Kidney capillary endothelial cell (primary cell): ENCODE measurements at places on chromosomes 2 and 18.

GRCh38 chr2:224671731-224672130 lies 44.4 kb downstream of the CCDC195 start:
- DNase-seq, result no peak

DNA sequence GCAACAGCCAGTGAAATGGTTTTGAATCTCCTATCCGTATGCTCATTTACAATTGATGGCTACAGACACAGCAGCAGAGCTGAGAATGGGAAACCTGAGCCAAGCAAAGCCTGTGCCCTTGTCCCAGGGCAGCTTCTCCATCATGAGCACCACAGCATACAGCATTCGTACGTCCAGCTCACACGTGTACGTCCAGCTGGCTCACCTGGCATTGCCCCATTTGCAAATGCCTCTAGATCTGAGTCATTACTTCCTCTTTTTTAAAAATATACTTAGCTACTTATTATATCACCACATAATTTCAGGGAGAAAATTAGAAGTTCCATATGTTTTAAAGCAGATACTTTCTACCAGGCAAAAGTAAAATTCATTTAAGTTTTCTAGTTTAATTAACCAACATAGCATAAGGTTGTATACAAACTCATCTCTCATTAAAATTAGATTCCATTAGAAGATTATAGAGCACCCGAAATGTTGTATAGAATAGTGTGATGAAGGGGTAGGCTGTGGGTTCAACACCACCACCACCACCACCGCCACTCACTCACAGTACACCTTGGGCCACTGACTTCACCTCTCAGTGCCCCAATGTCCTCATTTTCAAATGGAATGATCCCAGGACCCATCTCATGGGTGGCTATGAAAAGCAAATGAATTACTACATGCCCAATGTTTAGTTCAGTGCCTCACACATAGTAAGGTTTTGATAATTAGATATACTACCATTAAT lies 31.4 kb upstream of the TMEM177 start:
- DNase-seq, result no peak

DNA sequence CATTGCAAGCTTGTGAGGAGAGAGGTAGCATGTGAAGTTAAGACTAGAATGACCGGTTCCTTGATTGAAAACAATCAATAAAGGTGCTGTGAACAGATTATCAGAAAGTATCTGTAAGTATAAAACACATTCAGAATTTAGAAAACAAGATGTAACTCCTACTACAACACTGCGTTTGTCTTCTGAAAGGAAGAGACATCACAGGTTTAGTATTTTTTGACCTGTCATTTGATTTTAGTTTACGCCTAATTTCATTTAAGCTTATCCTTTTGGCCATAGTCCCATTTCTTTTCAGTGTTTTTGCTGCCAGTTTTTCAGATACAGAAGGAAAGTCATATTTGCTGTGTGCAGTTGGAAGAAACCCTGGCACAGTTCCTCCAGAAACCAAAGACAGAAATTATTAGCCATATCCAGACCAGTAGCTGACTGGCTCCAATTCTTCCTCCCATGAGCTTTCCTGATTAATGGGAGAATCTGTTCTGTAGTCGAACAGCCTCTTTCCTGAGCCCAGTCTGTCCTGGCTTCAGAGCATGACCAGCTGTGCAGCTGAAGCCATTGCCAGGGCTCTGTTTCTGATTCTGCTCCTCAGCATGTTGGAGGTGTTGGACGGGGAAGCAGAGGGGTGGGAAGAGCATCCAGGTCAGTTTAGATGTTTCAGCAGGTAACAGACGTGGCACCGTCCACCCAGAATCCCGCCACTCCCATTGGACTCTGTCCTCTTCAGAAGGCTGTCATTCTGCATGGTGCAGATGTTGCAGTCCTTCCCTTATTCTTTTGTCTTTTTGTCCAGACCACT lies 61.0 kb downstream of the CRIM1 start:
- DNase-seq, result no peak

- no peak for DNase-seq
These were observed 3.0 kb upstream of the SULT1C3 start for GRCh38 chr2:108236676-108237335.

GRCh38 chr2:28656937-28657615 lies 94.6 kb upstream of the PPP1CB start:
- no peak for DNase-seq

DNA sequence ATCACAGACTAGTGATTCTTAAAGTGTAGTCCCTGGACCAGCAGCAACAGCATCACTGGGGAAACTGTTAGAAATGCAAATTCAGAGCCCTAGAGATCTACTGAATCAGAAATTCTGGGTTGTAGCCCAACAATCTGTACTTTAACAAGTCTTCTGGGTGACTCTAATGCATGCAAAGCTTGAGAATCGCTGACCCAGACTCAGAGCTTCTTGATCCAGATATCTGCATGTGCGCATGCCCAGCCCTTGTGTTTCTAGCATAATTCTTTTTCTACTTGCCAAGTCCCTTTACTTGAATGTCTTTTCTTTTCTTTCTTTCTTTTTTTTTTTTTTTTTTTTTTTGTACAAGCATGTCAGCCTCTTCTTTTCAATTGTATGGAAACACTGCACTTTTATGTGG lies 60.4 kb downstream of the FIGN start:
- no peak for DNase-seq

DNA sequence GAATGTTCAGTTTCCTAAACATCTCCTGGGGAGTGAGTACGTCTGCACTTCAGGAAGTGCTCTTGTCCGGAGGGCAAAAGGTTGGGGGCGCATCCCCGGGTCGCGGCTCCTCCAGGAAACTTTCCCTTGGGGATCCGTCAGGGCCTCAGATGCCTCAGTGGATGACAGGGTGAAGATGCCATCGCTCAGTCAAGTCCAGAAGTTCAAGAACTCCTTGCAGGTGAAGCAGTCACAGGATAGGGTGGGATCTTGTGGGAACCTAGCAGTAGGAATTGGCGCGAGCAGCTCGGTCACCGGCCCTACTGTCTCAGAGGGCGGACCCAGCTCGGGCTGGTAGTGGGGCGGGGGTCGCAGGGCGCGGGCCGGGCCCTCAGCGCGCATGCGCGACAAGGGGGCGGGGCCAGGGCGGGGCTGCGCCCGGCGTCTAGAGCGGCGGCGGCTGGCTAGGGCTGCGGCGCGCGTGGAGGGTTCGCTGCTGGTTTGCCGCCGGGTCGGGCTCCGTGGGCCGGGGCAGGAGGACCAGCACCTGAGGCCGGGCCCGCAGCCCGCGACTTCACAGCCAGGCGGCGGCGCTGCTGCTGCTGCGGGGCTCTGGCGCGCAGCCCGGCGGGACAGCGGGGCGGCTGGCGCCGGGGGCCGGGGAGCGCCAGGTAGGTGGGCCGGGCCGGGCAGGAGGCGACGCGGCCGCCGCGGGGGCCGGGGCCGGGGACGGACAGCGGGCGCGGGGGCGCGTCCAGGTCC lies at the start of gene INPP4A:
TSS of gene INPP4A (plus strand) at position 423 of the 741 bp plus-strand sequence. CDS start 75,191 bp downstream, outside the sequence.
- no peak for DNase-seq

DNA sequence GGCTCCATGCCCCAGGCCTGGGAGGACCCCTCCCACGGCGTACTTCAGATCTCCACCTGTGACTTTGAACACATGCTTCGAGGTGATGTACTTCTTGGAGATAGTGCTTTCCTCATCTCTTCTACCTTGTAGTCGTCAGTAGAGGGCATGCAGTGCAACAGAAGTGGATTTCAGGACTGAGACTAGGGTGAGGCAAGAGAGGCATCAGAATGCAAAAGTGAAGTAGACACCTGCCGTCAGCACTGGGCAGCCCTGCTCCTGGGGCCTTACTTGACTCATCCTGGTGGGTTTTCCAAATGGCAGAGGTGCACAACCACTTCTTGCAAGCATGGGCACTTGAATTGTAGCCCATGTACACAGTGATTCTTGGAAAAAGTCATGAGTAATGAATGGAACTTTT lies 258.8 kb downstream of the NEDD4L start:
- DNase-seq, result no peak

- peak; percentile 73 for DNase-seq
These were observed 42.8 kb downstream of the METTL8 start for GRCh38 chr2:171390941-171391516.

- DNase-seq, result no peak
These were observed 187.0 kb upstream of the FN1 start for GRCh38 chr2:215622837-215623236.

DNA sequence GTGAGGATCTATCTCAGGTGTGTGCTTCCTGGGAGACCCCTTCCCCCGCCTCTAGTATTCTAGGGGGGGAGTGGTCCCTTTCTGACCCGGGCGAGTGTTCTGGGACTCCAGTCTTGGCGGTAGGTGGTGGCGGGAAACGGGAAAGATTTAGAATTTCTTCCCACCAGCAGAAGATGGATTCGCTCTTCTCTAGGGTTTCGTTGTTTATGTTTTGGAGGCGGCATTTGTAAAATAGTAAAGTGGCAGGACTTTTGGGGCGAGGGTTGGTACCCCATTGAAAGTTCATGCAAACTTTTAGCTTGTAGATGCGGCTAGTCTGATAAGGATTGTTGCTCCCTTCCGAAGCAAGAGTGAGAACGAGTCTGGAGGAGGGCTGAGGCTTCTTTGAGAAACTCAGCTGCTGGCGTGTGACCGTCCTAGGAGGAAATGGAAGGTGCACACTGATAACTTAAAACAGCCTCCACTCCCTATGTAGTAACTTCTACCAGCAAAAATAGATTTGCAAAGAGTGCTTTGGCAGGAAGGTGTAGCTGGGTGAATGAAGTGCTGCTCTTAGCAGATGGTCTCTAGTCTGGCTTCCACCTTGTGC lies 412 bp downstream of the GPD2 start:
- no peak for DNase-seq
